HS-5 (cell line): ENCODE measurements at places on chromosomes 5 and 9.

- DNase-seq, result no peak
Observed at GRCh38 chr9:13513716-13514444, 234.4 kb upstream of the MPDZ start.

DNA sequence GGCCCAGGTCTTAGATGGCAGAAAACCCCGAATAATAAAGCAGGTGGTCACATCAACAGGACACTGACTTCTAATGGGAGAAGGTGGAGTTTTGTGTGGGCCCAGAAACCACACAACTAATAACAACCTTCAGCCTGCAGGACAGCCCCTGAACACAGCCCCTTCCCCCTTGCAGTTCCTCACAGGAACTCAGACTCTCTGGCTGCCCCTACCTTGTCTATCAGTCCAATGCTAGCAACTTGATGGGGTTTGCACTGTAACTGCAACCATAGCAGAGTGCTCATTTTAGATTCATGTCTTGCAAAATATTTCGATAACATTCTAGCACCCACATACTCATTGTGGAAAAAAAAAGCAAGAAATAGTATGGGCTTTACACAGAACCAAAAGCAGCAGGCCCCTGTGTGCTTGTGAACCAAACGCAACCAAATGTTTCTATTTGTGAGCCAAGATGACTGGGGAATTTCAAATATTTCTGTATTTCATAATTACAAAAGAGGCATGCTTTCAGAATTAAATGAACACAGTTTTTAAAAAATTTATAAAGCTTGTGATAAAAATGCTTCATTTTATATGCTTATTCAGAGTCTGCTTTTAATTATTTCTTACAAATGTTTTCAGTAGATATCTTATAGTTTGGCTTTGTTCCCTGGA, 62.7 kb upstream of the PDE4D start:
- DNase-seq, result no peak

DNA sequence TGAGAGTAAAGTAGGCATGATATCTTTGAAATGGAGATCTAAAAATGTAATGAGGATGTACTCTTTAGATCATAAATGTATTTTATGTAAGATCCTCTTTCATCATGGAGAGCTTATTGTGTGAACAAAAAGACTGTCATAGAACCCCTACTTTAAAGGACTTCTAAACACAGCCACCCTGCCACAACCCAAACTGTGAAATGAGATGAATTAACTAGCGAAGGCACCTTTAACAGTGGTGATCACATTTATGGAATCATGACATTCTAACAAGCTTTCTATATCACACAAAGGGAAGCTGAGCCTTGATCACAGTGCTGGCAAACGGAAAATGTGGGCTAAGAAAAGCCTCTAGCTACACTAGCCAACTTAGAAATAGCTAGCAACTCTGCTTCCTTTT, 1585.2 kb downstream of the EFNA5 start:
- no peak for DNase-seq

DNA sequence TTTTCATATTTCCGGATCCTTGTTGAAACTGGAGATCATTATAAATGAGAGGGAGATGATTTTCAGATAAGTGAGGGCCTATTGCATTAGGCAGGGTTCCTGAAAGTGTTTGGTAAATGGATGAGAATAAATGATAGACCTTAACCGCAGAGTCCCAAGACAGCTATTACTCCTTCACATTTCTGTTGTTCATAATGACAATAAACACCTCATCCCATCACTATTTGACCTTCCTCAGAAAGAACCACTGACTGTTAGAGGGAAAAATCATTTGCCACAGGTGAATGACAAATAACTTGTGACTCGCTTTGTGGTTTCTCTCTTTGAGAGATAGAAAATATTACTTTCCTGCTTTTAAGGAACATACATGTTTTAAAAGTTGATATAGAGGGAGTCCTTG, 47.3 kb upstream of the TRMT10B start:
- peak; percentile 53 for DNase-seq

DNA sequence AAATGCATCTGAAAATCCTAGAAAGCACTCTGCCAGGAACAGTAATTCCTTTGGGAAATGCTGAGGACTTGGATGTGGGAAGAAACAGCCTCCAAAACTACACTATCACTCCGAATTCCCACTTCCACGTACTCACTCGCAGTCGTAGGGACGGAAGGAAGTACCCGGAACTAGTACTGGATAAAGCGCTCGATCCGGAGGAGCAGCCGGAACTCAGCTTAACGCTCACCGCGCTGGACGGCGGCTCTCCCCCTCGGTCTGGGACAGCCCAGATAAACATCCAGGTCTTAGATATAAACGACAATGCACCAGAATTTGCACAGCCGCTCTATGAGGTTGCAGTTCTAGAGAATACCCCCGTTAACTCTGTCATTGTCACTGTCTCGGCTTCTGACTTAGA, 786 bp downstream of the PCDHB3 start:
- DNase-seq, result no peak

- DNase-seq, result no peak
Observed at GRCh38 chr9:91421128-91421765, 2.4 kb downstream of the NFIL3 start.

GRCh38 chr5:168106008-168106761, 185.3 kb upstream of the WWC1 start:
- DNase-seq, result peak; percentile 35

DNA sequence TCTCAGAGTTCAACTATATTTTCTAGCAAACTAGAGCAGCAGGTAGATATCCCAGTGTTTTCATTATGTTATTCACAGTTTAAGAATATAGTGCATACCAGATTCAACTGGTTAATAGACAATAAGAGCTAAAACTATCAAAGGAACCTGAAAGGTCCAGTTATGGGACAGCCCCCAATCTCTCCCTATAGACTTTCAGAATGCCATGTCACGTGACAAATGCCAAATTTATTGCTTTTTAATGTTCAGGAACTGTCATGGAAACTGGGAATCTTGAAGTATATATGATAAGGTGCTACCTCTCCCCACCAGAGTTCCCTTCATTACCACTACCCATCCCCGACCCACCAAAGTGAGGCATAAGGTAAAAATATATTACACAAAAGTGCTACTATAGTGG, 629.0 kb upstream of the SEMA6A start:
- no peak for DNase-seq

- no peak for DNase-seq
Observed at GRCh38 chr9:121424024-121424432, 54.0 kb upstream of the STOM start.

DNA sequence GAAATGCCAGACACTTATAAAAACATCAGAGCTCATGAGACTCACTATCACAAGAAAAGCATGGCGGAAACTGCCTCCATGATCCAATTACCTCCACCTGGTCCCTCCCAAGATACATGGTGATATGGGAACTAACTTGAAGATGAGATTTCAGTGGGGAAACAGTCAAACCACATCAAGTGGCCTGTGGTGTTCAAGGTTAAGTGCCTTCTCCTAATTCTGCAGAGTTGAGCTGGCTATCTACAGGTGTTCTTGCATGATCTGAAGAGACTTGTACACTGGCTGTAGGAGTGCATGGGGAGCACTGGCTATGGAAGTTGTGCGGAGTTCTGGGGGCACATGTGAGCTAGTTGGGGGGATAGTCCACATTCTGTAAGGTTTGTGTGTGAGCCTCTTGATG, 34.0 kb upstream of the CKS2 start:
- no peak for DNase-seq

- DNase-seq, result no peak
Observed at GRCh38 chr5:168313596-168314204, 22.3 kb downstream of the WWC1 start.

GRCh38 chr9:77210116-77210515, 32.8 kb downstream of the VPS13A start:
- DNase-seq, result no peak

- no peak for DNase-seq
Observed at GRCh38 chr5:144391044-144391443, 220.4 kb downstream of the KCTD16 start.

DNA sequence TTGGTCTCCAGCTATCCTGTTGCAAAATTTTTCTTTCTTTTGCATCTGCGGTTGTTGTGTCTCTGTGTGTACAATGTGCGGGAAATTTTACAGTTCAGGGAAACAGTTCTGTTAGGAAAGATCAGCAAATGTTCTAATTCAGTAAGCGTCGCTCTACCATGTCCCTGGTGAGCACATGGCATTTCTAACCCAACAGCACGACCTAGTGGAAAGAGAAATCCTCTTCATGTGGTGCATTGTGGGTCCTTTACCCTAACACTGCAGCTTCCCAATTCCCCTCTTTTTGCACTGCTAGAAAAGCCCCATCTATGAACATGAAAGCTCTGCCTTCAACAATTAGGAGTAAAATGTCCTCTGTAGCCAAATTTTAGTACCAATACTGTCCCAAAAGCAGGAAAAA, 974.2 kb upstream of the CDH9 start:
- no peak for DNase-seq

DNA sequence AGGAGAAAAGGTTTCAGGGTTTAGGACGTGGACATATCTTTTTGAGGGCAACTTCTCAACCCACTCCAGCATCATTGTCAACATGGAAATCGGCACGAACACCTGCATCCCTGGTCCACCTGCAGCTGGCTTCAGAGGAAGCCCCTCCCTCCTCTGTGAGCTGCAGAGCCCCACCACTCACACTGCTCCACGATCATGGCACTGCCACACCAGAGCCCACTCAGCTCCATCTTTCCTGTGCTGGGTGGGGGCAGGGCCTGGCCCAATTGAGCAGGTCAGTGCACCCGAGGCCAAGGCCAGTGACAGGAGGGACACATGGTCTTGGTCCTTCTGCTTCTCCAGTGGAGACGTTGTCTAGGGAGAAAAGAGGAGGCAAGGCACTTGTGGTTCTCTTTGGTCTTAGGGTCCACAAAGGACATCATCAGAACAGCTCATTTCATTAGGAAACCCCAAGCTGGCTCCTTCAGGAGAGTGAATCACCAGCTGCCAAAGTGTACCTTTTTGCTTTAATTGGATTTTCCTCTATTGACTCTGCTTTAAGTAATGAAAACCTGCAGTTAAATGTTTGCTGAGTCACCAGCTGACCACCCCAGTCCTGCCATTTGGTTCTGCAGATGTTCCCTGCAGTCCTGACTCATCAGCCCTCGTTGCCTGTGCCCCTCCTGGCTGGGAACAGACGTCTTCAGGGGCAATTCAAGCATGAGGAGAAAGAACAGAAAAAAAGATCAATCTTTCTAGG, 56.2 kb downstream of the UBE2QL1 start:
- DNase-seq, result peak; percentile 97

DNA sequence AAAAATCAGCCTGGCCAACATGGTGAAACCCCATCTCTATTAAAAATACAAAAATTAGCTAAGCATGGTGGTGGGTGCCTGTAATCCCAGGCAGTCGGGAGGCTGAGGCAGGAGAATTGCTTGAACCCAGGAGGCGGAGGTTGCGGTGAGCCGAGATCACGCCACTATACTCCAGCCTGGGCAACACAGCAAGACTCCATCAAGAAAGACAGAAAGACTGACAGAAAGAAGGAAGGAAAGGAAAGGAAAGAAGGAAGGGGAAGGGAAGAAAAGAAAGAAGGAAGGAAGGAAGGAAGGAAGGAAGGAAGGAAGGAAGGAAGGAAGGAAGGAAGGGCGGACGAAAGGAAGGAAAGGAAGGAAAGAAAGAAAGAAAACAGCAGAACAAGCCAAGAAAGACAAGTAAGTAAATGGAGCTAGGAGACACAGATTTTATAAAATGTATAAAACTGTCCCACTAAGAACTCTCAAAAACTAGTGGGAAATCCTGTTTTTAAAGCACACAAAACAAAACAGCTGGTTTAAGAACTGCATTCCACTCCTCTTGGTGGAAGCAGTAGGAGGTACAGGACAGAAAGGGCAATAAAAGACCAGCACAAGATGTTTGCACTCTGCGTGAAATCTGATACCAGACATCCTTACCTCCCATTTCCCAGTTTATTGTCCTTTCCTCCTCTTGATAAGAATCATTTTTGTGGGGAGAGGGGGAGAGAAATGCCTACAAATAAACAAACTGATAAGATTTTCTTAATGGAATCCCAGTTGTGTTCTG, 46.7 kb downstream of the MYO10 start:
- DNase-seq, result peak; percentile 69

DNA sequence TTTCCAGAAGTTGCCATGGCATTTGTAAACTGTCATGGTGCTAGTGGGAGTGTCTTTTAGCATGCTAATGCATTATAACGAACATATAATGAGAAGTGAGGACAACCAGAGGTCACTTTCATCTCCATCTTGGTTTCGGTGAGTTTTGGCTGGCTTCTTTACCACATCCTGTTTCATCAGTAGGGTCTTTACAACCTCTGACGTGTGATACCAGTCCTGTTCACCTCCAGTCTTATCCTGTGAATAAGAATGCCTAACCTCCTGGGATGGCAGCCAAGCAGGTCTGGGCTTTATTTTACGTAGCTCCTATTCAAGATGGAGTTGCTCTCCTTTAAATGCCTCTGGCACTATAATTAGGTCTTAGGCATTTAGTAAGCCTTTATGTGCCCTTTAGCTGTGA, 20.4 kb upstream of the RFK start:
- DNase-seq, result no peak

DNA sequence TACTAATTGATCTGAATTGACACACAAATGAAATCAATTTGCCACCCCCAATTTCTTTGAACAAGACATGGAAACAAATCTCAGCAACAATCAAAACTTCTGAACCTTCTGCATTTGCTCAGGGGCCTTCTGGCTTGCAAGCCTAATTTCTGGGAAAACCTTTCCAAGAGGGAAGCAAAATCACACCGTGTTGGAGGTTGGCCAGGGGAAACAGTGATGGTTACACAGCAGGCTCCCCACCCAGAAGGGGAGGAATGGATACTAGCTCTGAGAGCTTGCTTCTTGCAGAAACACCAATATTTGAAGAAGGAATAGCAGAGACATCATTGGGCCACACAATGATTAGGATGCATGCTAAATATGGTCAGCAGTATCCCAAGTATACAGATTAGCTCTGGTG, 488.6 kb upstream of the TRPC7 start:
- no peak for DNase-seq

- no peak for DNase-seq
Observed at GRCh38 chr5:43840424-43841125, 237.6 kb downstream of the NNT start.

GRCh38 chr5:55467862-55468551, 66.8 kb downstream of the PLPP1 start:
- DNase-seq, result no peak

DNA sequence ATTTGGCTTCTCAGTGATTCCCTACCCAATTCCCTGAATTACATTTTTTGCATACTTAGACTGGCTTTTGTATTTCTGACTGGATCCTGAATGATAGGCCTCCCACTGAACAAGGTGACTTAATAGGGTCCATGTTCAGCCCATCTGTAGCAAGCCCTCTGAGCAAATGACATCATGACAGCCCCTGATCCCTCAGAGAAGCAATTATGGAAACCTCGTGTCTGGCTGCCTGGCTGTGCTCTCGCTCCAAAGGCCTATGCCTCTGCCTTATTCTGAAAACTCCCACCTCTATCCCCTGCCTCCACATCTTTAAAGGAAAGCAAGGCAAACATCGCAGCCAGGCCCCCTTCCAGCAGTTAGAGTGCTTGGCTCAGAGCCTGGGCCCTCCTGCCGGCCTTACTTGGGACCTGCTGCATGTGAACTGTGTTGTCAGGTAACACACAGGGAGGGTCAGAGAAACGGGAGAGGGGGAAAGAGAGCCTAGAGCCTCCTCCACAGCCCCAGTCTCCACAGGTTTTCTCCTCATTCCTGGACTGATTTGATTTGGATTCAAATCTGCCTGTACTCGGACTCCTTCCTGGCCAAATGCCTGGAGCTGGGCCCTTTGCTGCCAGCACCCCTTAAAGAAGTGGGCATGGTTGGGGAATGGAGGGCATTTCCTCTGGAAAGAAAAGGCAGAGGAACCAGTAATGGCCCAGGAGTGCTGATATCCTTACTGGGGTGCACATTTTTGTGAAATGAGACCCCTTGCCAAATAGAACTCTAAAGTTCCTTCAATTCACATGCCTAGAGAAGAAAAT, 3.8 kb downstream of the DCANP1 start:
- no peak for DNase-seq
